ENCODE measurements at places on chromosomes 5 and 9.

- no peak for DNase-seq
These were observed 10.1 kb downstream of the IFNA5 start for GRCh38 chr9:21294904-21295538.

GRCh38 chr9:137114613-137115393, at the start of gene DPP7:
Gene DPP7 (minus strand): TSS chr9:137114733. CDS start chr9:137114713, 20 bp downstream.
- no peak for DNase-seq

DNA sequence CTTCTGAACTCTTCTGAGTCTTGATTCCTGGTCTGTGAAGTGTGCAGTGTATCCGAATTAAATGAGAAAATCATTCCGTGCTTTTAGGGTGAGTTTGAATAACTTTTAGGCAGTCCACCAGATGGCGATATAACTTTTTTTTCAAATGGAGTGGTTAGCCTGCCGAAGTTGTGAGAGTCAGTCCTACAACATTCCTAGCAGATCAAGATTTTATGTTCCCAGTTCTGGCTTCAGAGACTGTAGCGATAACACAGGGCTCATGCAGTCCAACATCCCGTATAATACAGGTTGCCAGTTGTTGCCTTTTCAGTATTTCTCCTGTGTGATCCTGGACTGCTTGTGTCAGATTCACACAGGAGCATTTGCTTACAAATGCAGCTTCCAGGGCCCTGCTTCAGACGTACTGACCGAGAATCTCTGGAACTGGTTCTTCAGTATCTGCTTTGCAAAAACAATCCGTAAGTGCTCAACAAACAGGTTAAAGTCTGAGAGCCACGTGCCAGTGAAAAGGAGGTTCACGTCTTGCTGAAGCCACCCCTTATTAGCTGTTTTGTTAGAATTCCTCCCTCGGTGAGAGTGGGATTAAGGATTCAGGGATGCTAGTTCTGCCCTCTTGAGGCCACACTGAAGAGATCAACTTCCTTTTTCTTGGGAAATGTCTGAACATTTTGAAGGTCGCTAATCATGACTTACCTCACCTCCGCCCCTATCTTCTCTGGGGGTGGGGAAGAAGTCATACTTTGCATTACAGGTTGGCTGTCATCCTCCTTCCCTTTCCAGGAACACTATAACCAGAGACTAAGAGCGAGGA, 22.8 kb downstream of the SMIM3 start:
- peak; percentile 7 for DNase-seq

DNA sequence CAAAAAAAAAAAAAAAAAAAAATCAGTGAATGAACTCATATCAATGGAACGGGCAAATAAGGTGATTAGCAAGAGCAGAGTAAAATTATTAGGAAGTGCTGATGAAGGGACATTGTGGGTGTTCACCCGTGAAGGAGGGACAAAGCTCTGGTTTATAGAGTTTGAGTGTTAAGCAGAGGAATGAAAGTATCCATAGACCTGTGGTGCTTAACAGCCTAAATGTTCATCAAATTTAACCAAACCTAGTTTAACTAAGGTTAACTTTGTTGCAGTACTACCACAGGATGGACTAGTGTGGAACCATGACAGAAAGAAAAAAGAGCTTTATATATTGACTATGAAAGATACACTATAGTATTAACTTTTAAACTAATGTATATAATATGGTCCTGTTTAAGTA, 44.1 kb upstream of the TNFAIP8 start:
- no peak for DNase-seq

DNA sequence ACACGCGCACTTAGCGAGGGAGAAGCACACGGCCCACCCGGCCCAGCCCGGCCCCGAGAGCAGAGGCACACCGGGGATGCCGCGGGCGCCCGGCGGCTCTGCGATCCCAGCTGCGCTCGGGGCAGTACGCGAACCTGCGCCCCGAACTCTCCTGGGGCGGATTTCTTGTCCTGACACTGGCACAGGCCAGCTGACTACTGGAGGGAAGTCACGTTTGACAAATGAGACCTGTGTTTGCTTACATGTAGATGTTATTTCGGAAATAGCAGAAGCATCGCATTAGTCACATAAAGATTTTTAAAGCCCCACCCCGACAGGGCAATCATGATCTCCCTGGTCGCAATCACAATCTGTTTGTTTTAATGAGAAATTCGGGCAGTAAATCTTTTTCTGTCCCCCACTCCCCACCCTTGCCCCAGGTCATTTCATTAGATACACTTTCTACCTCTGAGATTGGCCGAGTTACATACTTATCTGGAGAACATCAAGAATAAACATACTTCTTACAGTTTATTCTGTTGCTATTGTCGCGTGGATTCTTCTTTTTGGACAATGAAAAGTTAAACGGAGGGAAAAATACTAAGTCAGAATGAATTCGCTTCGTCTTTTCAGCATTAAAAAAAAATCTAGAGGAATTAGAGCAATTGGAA, 518.9 kb downstream of the CTNND2 start:
- DNase-seq: no peak

DNA sequence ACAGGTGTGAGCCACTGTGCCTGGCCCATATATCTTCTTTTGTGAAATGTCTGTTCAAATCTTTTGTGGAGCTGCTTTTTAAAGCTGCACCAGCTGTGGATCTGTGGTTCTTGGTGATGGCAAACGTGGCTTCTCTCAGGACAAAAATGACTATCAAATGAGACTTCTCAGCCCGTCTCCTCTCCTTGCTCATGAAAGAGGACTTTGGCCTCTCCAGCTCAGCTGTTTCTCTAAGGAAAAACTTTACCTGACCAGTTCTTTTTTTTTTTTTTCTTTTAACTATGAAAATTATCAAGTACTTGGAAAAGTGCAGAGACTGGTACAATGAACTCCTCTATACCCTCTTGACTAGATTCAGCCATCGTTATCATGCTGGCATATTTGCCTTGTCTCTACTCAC, 44.8 kb downstream of the RALGPS1 start:
- DNase-seq: no peak

DNA sequence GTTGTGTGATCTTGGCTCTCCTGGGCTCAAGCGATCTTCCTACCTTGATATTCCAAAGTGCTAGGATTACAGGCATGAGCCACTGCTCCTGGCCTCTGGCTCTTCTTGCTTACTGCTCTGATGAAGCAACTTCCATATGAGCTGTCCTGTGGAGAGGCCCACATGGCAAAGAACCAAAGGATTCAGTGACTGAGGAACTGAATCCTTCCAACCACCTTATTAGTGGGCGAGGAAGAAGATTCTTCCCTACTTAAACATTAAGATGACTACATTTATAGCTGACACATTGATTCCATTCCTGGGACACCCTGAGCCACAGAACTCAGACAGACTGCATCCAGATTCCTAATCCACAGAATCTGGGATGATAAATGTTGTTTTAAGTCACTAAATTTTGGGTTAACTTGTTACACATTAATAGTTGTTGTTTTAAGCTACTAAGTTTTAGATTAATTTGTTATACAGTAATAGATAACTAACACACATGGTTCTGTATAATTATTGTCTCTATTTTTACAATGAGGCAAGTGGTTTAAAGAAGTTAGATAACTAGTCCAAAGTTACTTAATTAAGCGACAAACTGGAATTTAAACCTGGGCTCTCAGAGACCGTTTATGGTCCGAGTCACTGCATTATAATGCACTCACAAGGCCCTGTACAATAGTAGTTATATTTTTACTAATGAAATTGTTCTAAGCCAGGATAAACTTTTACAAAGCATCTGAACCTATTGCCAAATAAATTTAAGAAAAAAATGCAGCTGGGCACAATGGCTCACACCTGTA, 16.7 kb upstream of the SLCO4C1 start:
- DNase-seq: no peak

DNA sequence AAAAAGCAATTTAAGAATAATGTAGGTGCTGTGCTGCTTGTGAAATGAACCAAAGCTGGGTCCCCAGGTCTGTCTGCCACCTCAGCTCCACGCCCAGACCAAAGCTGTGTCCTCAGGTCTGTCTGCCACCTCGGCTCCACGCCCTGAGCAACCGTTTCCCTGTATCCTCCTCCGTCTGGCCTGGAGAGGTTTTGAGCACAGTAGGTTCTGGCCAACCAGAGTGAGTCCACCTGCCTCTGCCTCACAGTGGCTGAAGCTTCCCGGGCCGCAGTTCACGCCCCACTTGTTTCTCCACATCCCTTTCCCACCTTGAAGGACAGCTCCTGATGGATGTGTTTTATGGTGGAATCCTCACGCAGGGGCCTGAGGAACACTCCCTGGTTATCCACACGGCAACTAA, 120.5 kb downstream of the ADAMTS2 start:
- DNase-seq: no peak

GRCh38 chr5:107875833-107876232, 205.1 kb upstream of the EFNA5 start:
- DNase-seq: no peak

DNA sequence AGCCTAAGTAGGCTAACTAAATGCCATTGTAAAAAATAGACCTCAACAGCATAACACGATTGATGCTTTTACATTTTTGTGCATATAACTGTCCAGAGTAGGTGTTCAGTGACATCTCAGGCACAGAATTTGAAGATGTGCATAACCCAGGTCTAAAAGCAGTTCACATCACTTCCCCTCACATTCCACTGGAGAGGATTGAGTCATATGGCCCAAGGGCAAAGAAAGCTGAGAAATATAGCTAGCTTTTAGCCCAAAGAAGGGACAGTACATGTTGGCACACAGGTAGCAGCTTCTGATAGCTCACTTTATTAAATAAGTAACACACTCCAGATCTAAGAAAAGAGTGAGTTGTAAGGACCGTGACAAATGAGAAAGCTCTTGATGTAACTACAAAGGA, 2259.5 kb upstream of the WWC1 start:
- no peak for DNase-seq

DNA sequence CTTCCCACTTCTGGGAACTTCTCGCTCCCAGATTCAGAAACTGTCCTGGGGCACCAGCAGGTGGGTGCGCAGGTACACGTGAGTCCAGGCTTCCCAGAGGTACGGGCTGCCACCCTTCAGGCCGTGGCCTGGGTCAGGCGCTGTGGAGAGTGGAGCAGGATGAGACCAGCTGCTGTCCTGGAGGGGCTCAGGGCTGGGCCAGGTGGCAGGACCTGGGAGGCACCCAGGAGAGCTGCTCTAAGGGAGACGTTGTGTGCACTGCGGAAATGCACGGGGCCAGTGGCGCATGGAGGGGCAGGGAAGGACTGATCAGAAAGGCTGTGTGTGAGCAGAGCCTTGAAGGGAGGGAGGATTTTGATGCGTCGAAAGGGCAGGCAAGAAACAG, 135.1 kb upstream of the PHYKPL start:
- no peak for DNase-seq

All from cerebellar nuclear complex (tissue), 1 donor.